ENCODE measurements at places on chromosomes 3 and 15.
A peak's percentile ranks its signal among the peaks of the same experiment; 100 is the strongest.

GRCh38 chr3:196694202-196694638 lies 17.8 kb downstream of the CEP19 start:
- no peak for DNase-seq

DNA sequence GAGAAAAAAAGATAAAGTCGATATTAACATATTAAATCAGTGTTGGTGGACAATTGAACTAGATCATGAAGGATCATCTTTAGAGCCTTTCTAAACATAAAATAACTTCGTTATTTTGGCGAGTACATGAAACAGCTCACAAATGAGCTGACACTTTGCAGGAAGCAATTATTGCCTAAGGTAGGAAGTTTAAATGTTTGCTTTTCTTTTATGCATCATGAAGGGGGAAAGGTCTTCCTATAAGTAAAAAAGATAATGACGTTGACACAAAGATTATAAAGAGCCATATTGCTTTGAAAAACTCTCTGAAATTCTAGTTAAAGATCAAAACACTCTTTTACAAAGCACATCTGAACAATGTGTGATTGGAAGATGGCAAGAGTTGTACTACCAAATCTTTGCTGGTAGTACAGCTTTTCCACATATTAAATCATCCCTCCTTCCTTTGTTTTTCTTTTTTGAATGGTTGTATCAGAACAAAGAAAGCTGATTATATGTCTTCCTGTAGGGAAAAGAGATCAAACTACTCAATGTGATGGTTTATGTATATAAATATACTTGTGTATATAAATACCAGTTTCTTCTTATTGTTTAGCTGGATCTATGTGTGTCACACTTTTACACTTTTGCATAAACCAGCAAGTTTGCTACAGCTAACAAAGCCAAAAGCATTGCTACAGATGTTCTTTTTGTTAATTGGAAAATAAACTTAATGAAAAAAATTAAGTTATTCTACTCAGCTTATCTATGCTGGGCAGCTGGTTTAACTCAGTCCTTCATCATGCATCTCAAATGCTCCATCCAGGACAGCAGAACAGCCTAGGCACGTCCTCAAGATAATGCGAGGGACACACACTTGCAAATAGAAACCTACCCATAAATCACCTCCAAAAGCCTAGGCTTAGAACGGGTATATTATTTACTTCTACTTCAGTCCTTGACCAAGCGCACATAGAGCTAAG lies 850.8 kb upstream of the ROBO1 start:
- no peak for DNase-seq

DNA sequence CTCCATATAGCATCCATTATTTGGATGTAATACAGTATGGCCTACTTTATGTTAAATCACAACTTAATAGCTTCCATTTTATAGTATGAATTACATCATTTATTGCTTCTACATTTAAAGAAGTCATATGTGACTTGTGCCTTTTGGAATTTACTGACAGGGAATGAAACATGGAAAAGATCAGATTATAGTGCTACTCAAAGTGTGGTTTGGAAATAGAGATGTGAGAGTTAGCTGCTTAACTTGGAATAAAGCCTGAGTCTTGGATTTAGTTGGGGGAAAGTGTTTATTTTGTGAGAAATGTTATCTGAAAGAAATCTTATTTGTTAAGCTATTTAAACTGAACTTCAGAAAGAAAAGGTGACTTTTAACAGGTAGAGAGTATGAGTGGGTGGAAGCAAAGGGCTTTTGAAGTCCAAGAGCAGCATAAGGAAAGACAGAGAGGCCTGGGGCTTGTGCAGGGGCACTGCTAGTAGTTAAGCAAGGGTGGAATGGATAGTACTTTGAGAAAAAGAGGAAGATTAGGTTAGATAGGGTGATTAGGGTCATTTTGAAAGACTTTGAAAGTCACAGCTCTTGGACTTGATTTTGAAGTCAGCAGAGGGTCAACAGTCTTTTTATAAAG lies 60.5 kb downstream of the SLMAP start:
- no peak for DNase-seq

DNA sequence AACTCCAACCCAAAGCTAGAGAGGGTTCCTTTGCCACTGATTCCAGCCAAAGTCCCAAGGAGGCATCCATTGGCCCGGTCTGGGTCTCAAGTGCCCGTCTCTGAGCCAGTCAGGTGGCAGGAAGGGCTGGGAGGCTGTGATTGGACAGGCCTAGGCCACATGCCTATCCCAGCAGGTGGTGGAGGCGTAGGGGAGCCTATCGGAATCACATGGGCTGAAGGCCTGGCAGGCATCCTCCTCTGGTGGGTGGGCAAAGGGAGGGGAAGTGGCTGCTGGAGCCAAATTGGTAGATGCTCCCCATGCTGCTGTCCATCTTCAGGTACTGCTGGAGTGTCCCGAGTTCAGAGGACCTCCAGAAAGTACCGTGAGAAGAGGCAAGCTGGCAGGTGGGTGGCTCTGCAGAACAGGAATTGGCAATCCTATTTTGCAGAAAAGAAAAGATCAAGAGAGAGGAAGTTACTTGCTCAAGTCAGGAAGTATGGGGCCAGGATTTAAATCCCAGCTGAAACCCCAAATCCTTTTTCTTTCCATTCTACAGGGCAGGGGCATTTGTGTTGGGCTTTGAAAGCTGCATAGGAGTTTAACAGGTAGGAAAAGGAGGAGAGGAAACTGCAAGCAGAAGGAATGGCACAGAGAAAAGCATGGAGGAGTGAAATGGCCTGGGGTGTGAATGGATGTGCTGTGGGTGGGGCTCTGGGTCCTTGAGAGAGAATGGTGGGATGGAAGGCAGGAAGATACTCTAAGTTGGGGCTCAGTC lies 3.7 kb downstream of the CHST13 start:
- DNase-seq, result no peak

DNA sequence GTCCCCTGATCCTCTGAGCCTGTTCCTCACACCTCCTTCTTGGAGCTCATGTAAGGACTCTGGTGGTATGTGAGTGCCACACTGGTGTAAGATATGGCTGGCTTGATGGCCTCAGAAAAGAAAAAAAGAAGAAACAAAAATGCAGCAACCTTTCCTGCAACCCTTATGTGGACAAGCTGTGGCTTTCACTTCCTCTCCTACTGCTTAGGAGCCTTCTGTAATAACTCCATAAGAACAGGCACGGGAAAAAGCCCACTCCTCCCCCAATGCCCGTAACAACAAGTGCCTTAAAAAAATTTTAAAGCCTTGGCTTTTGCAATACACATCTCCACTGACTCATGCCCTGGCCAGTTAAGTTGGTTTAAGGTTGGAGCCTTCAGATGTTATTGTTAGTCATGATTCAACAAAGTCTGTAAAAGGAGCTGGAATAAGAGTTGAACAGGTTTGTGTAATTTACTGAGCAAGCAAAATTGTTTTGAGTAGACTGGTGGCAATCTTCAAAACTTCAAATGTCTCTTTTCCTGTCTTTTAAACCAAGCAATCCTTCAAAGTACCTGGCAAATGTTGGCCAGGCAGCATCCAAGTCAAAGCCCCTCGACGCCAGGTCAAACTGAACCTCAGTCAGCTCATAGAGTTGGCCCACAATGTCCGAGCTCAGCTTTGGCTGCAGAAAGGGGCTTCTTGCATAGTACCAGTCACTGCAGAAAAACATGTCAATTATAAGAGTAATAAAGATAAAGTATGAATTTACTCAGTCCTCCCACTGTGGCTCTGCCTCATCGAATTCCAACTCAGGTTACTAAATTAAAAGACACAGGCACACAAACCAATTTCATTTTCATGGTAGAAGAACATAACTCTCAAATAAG lies 22.9 kb downstream of the FYCO1 start:
- DNase-seq, result no peak

GRCh38 chr3:189355481-189356201 lies 183.9 kb downstream of the TPRG1 start:
- peak; percentile 13 for DNase-seq

GRCh38 chr3:195113048-195113447 lies 157.9 kb downstream of the XXYLT1 start:
- no peak for DNase-seq

- DNase-seq, result no peak
These were observed 199.5 kb upstream of the LMCD1 start for GRCh38 chr3:8301977-8302735.

DNA sequence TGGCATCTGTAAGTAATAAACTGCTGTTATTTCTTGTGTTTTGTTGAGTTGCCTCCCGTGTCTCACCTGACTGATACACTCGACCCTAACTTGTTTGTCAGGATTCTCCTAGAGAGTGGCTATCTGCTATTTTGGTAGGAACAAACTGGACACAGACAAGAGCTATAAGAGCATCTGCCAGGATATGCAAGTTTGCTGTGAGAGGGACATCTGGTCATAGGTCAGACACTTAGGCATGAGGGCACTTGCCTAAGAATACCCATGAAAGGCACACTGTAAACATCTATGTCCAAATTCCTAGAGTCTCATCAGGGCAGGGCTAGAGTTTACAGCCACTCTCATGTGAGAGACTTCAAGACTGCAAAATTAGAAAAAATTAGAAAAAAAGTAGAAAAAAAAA lies 32.5 kb downstream of the NEDD4 start:
- DNase-seq, result no peak

GRCh38 chr15:59303633-59304032 lies 69.0 kb downstream of the MYO1E start:
- DNase-seq, result no peak

- no peak for DNase-seq
These were observed 156.7 kb upstream of the TLE3 start for GRCh38 chr15:70254311-70254869.

DNA sequence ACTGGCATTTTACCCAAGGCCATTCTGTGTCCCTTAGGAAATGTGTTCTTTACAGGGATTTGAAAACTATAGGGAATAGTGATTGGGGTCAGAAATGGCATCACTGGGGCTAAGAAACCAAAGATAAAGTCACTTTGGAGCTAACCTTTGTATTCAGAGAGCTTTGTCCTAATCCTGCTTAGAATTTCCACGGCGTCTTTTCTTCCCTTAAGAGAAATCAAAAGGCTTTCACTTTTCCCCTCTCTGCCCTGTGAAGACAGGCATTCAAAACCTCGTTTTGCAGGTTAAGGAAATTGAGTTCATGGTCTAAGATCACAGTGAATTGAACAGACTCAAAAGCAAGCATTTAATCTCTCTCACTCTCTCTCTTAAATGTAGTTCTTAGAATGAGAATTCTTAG lies 182.5 kb downstream of the VGLL4 start:
- no peak for DNase-seq

DNA sequence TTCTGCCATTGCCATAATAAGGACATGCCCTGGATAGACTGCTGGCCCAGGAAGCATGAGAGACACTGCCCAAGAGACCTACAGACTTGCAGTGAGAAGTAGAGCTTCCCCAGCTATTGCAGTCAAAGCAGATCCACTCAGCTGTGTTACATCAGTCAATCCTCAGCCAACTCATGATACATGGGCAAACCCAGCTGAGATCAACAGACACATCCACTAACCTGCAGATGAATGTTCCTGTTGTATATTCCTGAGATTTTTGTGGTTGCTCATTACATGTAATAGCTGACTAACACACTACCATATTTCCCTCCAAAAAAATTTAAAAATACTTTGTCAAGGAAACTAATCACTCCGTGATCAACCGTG lies 68.6 kb downstream of the DCLK3 start:
- no peak for DNase-seq

DNA sequence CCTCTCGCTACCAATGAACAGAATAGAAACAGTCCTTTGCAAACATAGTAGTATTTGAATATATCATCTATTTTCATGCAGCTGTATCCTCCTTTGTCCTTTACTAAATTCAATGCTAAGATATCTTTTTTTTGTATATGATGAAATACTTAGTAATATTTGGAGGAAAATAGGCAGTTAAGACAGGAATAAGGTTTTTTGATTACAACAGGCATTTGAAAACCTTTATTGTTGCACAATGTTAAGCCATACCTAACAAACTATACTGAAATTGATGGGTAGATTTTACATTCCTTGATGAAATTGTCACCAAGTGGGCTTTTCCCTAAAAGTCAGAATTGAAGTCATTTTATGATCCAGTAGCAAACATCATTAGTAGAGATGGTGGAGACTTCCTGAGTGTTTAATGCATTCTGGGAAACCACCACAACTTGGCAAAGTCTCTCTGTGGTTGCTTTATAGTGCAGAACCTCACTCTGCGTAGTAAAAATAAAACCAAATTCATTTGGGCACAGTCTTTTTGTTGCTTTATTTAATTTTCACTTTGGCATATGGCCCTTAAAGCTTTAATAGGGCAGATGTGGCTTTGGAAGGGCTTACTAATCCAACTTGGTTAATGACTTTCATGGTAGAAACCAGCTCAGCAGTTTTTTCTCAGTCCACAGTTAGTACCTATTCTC lies 216.0 kb downstream of the DIPK2A start:
- no peak for DNase-seq

GRCh38 chr3:136898549-136898948 lies 36.5 kb downstream of the NCK1 start:
- DNase-seq, result no peak

DNA sequence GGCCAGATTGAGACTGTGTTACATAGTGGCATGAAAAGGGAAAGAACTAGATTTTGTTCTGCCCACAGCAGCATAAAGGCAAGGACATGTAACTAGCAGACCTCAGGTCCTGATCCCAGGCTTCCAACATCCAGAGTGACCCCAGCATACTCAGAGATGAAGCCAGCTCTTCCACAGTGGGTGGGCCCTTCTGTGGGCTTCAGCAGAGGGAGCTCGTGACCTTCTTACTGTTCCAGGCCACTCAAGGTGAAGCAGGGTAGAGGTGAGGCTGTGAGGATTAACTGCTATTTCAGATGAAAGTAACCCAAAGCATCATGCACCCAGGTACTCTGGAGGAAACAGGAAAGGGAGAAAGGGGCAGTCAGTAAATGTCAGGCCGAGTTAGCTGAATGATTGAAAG lies 905 bp upstream of the SLC24A1 start:
- no peak for DNase-seq

GRCh38 chr3:176055836-176056235 lies 1141.4 kb downstream of the TBL1XR1 start:
- DNase-seq, result no peak

GRCh38 chr3:137062250-137062649 lies 104.5 kb downstream of the IL20RB start:
- DNase-seq, result no peak

DNA sequence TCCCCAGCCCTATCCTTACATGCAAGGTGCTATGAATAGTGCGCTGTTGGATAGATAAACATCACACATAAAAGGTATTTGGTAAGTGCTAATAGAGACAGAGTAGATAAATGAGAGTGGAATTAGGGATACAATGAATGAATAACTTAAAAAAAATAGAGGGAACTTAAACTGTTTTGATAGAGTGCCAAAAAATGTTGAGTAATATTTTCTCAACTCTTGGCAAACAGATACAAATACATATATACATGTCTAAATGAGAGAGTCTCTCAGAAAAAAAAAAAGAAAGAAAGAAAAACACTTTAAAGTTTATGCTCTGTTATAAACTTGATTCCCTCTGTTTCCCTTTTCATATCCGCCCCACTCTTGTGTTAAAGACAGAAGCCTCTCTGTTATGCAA lies 667.4 kb downstream of the ROBO2 start:
- DNase-seq, result no peak

DNA sequence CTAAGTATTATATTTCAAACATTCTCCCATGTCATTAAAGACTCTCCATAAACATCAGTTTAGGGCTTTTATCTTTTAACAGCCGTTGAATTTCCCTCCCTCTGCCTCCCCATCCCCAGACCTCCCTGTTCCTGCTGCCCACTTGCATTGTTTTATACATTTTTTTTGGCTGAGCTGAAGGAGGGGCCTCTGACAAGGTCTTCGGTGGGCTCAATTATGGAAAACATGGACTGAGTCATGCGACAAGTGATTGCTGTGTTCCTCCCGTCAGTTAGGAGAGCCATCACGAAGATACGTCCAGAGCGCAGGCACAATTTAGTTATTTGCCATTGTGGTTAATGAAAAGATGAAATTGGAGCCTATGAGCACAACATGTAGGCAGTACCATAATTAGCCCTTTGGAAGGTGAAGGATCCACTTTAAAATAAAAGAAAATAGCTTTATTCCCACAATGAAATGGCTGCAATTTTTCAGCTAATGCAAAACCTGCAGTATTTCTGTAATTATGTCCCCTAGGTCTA lies 12.0 kb upstream of the NMNAT3 start:
- DNase-seq, result no peak

All from T follicular helper cell (primary cell).